ENCODE measurements at places on chromosomes 7 and 10.

DNA sequence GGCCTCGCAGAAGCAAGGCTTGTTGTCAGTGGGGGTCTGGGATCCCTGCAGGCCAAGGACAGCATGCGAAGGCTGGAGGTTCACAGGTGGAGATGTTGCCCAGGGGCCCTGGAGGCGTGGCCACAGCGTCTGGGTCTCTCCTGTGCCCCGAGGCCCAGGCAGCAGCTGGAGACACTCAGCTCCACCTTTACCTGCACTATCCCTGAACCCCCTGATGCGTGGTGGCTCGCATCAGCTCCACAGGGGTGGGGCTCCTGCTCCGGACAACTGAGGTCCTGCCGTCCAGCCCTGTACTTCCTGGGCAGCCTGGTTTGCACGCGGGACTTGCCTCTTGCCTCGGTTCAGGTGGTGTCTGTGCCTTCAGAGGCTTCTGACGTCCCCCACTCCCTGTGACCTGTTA lies 54.6 kb upstream of the ZNF32 start:
- DNase-seq, result no peak

DNA sequence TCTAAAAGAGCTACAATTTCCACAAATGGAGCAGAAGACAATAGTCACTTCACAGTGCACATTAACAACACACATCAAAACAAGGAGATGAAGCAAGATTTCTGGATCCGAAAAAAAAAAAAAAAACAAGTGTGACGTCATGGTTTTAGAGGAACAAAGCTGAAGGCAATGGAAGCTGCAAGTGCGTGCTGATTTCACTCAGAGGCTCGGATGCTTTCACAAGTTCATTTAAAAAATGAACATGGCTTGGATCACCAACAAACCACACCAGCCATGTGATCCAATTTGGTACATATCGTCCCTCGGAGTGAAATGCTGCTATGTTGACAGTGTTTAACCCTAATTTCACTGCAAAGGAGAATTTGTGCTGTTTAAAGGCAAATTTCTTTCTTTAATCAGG lies 337.0 kb upstream of the PRKCQ start:
- no peak for DNase-seq

GRCh38 chr7:142174441-142174840 lies 62.9 kb downstream of the MGAM2 start:
- no peak for DNase-seq

GRCh38 chr10:116708391-116708821 lies 34.0 kb downstream of the HSPA12A start:
- DNase-seq, result no peak

DNA sequence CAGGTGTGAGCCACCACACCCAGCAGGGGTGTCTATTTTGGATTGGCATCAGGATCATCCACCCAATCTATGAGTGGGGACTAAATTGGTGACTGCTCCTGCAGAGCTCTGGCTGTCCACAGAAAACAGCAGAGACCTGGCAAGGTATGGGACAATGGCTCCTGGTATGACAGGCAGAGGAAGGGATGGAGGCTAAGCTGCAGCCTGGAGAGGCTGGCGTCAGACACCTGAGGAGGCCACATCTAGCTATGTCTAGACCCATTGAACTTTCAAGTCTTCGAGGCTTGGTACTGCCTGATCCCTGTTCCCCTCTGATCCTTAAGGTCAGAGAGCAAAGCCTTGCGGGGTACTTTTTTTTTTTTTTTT lies 3.2 kb upstream of the SERPINE1 start:
- DNase-seq, result no peak

- DNase-seq, result no peak
Observed at GRCh38 chr7:116999311-116999710, 46.0 kb downstream of the ST7 start.
